ENCODE measurements at places on chromosomes 12 and 14. TPM values are rescaled to one million over a fixed set of nuclear protein-coding genes. Genes with fewer than 3 reads are reported as not detected.

Gene DMAC2L
- total RNA-seq, result 4.5 TPM

Gene MYF5
- not detected for total RNA-seq

Gene ADSS1
- total RNA-seq, result 5.9 TPM

Gene EIF2S3B
- 0.69 TPM for total RNA-seq

Gene ACRBP
- total RNA-seq, result 0.57 TPM

Gene HOXC12
- total RNA-seq, result not detected

Gene SYNDIG1L
- not detected for total RNA-seq

Gene VDR
- total RNA-seq, result 0.19 TPM

Gene ART4
- 2.1 TPM for total RNA-seq

Gene CREBL2
- total RNA-seq, result 24.4 TPM

Gene IKBIP
- 35.4 TPM for total RNA-seq

Gene RHOF
- total RNA-seq, result 5.8 TPM

Gene SLCO1C1
- not detected for total RNA-seq

Gene PLCZ1
- total RNA-seq, result not detected

Gene SLC35F4
- not detected for total RNA-seq

Gene CMA1
- total RNA-seq, result not detected

Gene CLEC4C
- not detected for total RNA-seq

Gene CACNA1C
- total RNA-seq, result under 0.01 TPM

Gene RIC8B
- 6.2 TPM for total RNA-seq

Gene RPL10L
- not detected for total RNA-seq

Gene GPR68
- total RNA-seq, result 1.5 TPM

Gene NXPH4
- not detected for total RNA-seq

Gene KLRC2
- total RNA-seq, result not detected

Gene RPS6KL1
- 7.0 TPM for total RNA-seq

Gene ANKLE2
- 39.5 TPM for total RNA-seq

Gene C12orf60
- 1.1 TPM for total RNA-seq

Gene CEBPE
- total RNA-seq, result not detected

Gene KRT83
- total RNA-seq, result not detected

Gene EXOC3L4
- not detected for total RNA-seq

Gene TCHP
- 13.3 TPM for total RNA-seq

Gene IAPP
- not detected for total RNA-seq

Gene GPR162
- 1.5 TPM for total RNA-seq

Gene DNAH10
- 0.16 TPM for total RNA-seq

Gene LRRIQ1
- under 0.01 TPM for total RNA-seq

Gene KIF5A
- total RNA-seq, result not detected

Gene SERPINA5
- total RNA-seq, result not detected

Gene LRP1-AS
- total RNA-seq, result not detected

Gene CRIP2
- 200 TPM for total RNA-seq

Gene TOMM20L
- total RNA-seq, result not detected

Gene HOXC4
- total RNA-seq, result not detected

Gene KCNC2
- 0.32 TPM for total RNA-seq

Gene CBLN3
- 3.0 TPM for total RNA-seq

Gene KRT72
- total RNA-seq, result not detected

Gene TBX5
- not detected for total RNA-seq

Gene DDX54
- total RNA-seq, result 36.3 TPM

Gene MYL2
- not detected for total RNA-seq

Gene SERPINA12
- total RNA-seq, result not detected

Gene ENDOU
- total RNA-seq, result 0.13 TPM

Gene IL31
- not detected for total RNA-seq

Gene DIO3
- total RNA-seq, result not detected

Gene PTPRR
- 0.65 TPM for total RNA-seq

Gene TRPV4
- total RNA-seq, result 1.9 TPM

Gene ARID2
- 26.5 TPM for total RNA-seq

Gene ALX1
- total RNA-seq, result 0.16 TPM

Gene GPD1
- total RNA-seq, result not detected

Gene WBP11
- 22.7 TPM for total RNA-seq

Gene ABCD2
- total RNA-seq, result not detected

Gene ACACB
- total RNA-seq, result 2.5 TPM

Gene IQSEC3
- total RNA-seq, result not detected
